H4 (cell line): ENCODE measurements at places on chromosomes 5 and 9.

DNA sequence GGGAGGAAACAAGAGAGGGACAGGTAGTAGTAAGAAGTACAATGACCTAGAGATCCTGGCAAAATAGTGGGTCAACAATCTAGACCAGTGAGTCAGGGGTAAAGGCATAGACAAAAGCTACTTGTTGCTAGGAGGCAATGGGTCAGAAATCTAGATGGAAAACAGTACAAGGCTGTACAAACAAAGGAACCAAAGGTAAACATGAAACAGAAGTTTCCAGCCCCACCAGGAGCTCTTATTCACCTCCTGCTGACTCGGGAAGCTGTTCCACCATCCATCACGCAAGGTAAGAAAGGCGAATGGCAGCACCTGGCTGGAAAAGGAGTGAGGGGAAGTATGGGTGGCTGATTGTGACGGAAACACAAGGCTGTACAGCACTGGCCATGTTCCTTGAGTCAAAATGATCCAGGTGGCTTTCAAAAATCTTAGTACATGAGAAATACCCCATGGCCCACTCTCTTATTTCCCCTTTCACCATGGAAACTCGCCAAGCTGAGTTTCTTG lies 70.5 kb upstream of the RAI14 start:
- no peak for DNase-seq

DNA sequence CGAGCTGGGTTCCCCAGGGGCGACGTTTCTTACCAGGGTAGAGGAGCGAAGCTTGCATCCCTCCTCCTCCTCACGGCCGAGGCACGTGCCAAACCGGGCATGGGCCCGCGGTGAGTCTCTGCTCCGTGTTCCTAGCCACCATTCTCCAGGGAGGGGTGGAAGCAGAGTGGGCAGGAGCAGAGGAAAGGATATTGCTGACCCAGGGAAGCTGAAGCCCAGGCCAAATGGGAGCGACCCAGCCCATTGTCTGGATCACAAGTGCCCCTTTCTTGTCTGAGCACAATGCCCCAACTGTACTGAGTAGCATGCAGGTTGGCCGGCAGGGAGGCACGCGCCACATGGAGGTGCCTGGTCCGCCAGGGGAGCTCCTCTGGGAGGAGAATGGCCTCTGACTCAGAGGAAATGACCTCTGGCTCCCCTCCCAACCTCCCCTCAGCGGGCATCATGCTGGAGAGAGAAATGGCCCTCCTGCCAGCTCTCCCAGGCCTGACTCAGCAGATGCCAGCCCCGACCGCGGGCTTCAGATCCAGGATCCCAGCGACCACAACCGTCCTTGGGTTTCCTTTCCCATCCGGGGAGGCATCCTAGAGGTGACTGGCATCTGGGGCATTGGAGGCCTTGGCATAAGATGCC lies 1.1 kb downstream of the PRR7 start:
- peak; percentile 99 for DNase-seq

- DNase-seq: peak; percentile 98
These were observed 463.5 kb upstream of the RGMB start for GRCh38 chr5:98309785-98310598.

- no peak for DNase-seq
These were observed 586.0 kb downstream of the CCDC171 start for GRCh38 chr9:16138561-16139491.

DNA sequence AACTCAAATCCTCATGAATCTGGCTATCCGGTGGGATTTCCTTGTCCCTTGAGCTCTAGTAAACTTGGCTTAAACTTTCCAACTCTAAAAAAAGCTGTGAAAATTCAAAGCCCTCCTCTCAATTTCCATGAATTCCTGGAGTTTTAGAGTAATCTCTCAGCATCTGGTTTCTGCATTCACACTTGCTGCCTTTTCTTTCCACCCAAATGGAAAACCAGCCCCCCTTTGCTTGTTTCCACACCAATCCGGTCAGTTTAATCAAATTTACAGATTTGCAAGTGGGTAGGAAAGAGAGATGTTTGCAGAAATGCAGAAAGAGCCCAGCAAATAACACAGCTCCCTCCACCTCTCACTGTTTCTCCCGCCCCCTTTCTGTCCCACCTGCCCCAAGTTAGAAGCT lies 91.1 kb downstream of the ENC1 start:
- no peak for DNase-seq

DNA sequence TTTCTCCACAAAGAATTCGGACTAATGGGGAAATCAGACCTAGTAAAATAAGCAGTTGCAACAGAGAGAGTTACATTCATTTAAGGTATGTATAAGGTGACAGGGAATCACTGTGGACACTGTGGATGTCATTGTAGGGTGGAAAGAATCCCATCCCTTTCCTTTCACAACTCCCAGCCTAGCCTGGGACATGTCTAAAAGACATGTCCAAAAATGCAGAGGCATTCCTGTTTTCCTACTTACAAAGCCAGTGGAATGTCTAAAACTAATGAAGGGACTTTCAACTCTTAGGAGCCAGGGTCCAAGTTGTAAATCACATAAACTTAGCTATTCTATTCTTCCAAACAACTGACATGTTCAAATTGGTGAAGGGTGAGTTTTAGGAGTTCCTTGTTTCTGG lies 511.0 kb downstream of the PRELID2 start:
- no peak for DNase-seq

- peak; percentile 35 for DNase-seq
These were observed 16.4 kb upstream of the C5orf58 start for GRCh38 chr5:170216257-170216864.

- peak; percentile 90 for DNase-seq
These were observed 25.1 kb upstream of the CDKN2AIPNL start for GRCh38 chr5:134436523-134437339.

- DNase-seq: no peak
These were observed 30.8 kb upstream of the SLC12A2 start for GRCh38 chr5:128052780-128053179.

- DNase-seq: no peak
These were observed 6.8 kb upstream of the SLC2A6 start for GRCh38 chr9:133485531-133486260.

DNA sequence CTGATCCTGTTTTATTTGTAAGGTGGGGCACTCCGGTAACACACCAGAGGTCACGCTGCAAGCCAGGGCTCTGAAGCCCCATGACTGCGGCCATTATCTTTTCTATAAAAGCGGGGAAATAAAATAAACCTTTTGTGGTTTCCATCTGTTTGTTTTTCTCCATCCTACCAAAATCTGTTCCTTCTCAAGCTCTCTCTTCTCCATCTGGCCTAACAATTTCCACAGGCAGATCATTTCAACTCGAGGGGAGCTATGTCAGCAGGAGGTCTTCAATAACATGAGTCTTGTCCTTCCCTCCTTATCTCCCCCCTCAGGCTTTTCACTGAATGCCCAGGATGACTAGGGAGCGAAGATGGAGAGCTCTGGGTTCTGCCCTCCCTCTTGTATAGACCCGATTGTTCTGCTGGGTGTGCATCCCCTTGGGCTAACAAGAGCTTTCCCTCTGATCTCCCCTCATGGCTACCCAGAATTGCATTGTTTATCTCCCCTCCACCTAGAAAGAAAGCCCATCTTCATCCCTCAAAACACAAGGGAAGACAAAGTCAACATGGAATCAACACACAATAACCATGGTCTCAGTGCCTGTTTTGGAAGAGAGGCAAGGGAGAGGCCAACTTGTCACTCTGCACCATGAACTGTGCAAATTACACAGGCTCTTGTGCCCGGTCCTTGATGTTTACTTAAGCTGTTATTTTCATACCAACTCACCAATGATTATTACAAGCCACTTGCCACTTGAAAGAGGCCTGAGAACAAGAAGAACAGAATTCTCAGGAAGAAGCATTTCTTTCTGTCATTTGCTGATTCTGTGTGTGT lies 187.8 kb downstream of the FANCC start:
- DNase-seq: no peak

GRCh38 chr9:125743682-125744428 lies 3.3 kb upstream of the PBX3 start:
- DNase-seq: no peak

DNA sequence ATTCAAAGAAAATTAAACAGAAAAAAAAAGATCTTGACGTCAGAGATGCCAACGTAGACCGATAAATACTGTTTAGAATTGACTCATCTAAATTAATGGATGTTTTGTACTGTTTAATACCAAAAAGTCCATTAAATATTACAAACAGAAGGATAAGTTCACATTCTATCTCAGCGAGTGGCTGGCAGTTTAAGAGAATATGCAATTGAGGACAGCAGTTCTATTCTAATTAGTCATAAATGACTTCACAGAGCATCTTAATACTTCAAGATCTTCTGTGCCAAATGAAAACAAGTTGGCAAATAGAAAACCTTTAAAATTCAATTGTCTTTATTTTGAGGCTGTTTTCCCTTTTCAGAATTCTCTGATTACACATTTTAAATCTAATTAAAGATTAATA lies 326.6 kb upstream of the NREP start:
- DNase-seq: no peak

GRCh38 chr9:116661037-116661954 lies 25.8 kb upstream of the TRIM32 start:
- peak; percentile 72 for DNase-seq

DNA sequence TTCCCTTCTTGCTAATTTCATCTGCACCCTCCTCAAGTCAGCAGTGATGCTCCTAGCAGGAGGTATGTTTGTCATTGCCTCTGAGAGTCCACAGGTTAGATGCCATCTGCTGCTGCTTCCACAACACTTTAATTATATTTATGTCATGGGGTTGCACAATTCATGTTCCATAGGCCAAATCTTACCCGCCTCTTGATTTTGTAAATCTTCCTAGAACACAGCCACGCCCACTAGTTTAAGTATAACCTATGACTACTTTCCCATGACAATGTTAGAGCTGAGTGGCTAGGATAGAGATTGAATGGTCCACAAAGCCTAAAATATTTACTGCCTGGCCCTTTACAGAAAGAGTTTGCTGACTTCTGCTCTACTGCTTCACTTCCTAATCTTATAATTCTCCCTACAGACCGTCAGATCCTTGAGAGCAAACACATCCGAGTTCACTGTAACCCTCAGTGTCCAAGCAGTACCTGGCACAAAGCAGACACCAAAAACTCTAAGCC lies 21.1 kb downstream of the LIFR start:
- no peak for DNase-seq

DNA sequence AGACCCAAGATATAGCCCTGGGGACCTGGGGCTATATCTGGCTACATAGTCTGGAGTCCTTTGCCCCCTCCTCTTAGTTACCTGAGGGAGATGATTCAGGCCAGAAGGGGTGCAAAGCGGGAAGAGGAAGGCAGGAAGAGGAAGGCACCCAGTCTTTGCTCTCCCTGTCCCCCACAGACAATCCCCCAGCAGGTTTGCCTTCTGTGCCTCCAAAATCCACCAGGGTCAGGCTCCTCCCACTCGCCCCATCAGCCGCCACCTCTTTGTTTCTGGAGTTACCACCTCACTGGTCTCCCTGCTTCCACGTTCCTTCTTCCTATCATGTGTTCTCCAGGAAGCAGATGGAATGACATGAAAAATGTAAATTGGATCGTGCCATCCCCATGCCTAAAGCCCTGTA lies 31.2 kb upstream of the FABP6 start:
- no peak for DNase-seq

- DNase-seq: no peak
These were observed 76.9 kb downstream of the SH3PXD2B start for GRCh38 chr5:172377438-172377837.

DNA sequence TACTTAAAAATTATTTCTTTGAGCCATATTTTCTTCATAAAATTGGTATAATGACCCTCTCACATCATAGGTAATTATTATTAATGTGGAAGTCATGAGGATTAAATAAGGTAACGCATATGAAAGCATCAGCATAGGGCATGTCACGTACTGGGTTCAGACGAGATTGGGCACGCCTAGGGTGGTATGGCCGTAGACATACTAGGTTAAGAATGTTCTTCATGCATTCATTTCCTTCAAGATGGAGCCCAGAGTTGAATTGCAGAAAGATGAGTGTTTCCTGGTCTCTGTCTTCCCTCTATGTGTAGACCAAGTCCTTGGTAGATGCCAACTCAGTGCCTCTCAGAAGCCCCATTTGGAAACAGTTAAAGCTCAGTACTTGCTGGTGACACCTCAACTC lies 174.1 kb upstream of the CLINT1 start:
- DNase-seq: no peak

DNA sequence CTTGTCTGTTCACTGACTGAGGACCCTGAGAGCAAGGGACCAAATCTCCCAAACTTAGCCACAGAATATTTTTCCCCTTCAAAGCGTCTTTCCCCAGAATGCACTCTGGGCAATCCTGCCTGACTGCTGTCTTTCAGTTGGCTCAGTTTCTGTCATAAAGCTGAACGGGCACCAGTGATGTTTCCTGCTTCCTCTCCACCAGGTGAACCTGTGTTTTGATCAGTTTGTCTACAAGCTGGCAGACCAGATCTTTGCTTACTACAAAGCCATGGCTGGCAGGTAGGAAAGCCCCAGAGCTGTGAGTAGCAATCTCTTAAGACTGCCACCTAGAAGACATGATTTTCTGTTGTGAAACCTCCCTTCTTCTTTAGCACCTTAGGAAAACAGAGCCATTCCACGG lies 61.8 kb downstream of the CYFIP2 start:
- no peak for DNase-seq

DNA sequence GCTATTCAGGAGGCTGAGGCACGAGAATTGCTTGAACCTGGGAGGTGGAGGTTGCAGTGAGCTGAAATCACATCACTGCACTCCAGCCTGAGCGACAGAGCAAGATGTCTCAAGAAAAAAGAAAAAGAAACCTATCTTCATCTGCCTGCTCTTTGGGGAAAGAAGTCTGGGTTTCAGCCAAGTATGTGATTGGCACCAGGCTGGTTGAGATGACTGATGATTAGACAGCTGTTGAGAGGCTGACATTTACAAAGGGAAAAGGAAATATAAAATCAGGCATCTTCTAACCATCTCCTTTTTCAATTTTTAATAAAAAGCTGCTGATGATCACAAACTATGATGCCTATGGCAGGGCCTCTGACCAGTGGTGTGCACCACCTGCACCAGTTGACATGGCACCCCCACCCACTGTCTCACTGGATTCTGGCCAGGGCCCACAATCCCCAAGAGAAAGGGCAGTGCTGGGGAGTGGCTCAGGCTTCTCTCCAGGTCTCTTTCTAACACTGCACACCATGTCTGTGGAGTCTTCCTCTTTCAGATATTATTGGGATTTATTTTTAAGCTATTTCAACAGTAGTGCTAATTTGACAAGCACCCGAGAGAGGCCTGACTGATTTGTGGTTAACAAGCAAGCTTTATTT lies 17.2 kb upstream of the C5orf15 start:
- no peak for DNase-seq

GRCh38 chr9:15182101-15182551 lies 124.9 kb downstream of the TTC39B start:
- DNase-seq: no peak

- DNase-seq: no peak
These were observed 71.8 kb upstream of the CLINT1 start for GRCh38 chr5:157930710-157931109.

DNA sequence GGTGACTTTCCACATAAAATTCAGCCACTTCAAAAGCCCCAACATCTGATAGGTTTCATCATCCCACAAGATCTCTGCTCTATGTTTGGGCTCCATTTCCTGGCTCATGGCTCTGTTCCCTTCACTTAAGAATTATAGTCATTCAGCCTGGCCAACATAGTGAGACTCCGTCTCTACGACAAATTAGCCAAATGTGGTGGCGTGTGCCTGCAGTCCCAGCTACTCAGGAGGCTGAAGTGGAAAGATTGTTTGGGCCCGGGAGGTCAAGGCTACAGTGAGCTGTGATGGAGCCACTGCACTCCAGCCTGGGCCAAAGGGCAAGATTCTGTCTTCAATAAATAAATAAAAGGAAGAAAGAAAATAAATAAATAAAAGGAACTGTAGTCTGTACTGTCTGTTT lies 57.9 kb upstream of the CTSV start:
- no peak for DNase-seq
